Muscle of leg (tissue), 16 donors: ENCODE measurements at places on chromosomes 16 and 17.
A peak's percentile ranks its signal among the peaks of the same experiment; 100 is the strongest.

DNA sequence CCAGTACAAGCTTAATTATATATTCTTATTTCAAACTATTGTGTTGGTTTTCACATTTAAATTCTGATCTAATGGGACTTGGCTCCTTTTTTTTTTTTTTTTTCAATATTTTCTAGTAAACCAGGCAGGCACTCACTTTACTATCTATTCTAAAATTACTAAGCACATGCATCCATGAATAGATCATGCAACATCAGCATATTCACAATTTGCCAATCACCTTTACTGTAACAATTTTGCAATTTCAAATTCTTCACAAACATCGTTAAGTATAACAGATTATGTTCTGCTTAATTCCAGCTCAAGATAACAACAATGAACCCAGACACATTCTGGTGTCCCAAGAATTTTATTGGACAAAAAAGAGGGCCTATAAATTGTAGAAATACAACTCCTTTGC lies 217.4 kb downstream of the CDH8 start:
- DNase-seq = no peak

- DNase-seq = peak; percentile 25
Observed at GRCh38 chr17:28807925-28808634, 34.5 kb downstream of the FAM222B start.

DNA sequence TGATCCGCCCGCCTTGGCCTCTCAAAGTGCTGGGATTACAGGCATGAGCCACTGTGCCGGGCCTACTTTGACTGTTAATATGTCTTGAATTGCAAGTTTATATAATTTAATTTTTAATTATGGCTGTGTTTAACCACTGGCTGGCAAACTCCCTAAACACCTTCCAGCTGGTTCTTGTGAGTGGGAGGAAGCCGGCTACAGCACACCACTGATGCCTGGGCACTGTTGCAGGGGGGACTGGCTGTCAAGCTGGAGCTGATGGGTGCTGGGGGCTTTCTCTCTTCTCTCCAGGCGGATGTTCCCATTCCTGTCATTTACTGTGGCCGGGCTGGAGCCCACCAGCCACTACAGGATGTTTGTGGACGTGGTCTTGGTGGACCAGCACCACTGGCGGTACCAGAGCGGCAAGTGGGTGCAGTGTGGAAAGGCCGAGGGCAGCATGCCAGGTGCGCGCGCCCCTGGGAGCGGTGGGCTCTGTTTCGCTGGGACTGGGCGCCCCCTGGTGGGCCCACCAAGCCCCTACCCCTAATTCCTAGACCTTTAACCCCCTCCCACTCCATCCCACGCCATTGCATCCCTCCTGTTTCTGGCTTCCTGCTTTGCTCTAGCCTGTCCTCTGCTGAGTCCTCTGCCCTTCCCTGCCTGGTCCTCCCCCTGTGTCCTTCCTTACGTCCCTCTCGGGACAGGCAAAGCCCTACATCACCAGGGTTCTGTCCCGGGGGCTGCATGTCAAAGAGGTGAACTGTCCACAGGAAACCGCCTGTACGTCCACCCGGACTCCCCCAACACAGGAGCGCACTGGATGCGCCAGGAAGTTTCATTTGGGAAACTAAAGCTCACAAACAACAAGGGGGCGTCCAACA lies 9.5 kb downstream of the TBX21 start:
- no peak for DNase-seq

GRCh38 chr16:16184594-16184993 lies 38.7 kb downstream of the ABCC6 start:
- no peak for DNase-seq

- DNase-seq = peak; percentile 93
Observed at GRCh38 chr17:903691-904481, 75.7 kb downstream of the NXN start.

DNA sequence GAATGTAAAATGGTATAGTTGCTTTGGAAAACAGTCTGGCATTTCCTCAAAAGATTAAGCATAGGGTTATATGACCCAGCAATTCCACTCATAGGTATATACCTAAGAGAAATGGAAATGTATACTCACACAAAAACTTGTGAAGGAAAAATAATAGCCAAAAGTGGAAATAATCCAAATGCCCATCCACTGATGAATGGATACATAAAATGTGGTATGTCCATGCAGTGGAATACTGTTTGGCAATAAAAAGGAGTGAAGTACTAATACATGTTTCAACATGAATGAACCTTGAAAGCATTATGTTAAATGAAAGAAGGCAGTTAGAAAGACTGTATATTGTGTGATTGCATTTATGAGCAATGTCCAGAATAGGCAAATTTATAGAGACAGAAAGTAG lies 25.1 kb downstream of the NUP93 start:
- DNase-seq = no peak
